Breast epithelium (tissue), 4 donors: ENCODE measurements at places on chromosomes 5 and 9.

DNA sequence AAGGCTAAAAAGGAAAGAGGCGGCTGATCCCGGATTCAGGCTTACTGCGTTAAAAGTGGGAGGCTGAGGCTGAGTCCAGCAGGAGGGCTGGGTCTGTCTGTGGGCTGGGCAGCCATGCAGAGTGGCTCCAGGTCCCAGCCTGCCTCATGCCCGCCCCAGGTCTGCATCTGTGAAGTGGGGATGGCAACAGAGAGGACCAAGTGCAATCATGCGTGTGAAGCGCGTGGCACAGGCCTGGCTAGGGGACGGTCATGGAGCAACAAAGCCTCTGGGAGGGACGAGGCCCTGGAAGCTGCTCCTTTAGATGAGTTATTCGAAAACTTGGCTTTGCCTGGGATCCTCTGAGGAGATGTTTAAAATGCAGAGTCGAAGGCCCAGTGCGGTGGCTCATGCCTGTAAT lies 30.4 kb upstream of the BARHL1 start:
- H3K36me3 ChIP-seq: no peaks in the 10 kb centered on the region
- no peaks in the 10 kb centered on the region for H3K27me3 ChIP-seq
- no peak overlapping the region for H3K4me3 ChIP-seq
- no peak overlapping the region for H3K27ac ChIP-seq

DNA sequence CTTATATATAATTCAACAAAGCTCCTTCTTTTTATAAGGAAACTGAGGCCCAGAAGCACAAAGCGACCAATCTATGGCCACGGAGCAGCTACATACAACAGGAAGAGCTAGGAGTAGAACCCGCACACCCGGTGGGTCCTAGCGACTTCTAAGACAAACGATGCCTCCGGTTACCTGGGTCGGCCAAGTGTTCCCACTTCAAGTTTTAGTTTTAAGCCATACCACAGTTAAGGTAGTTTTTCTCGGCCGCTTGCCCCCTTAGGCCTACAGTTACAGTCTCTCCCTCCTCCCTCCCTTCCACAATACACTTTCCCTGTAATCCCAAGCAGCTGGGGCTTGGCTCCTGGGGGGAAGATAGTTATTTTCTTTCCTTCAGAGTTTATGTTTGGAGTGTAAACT lies 533 bp downstream of the SREK1IP1 start:
- peak overlapping the region; percentile 72 for H3K4me3 ChIP-seq
- peak overlapping the region; percentile 89 for H3K27ac ChIP-seq
- H3K27me3 ChIP-seq: no peaks in the 10 kb centered on the region
- no peaks in the 10 kb centered on the region for H3K36me3 ChIP-seq
- no peak for DNase-seq

DNA sequence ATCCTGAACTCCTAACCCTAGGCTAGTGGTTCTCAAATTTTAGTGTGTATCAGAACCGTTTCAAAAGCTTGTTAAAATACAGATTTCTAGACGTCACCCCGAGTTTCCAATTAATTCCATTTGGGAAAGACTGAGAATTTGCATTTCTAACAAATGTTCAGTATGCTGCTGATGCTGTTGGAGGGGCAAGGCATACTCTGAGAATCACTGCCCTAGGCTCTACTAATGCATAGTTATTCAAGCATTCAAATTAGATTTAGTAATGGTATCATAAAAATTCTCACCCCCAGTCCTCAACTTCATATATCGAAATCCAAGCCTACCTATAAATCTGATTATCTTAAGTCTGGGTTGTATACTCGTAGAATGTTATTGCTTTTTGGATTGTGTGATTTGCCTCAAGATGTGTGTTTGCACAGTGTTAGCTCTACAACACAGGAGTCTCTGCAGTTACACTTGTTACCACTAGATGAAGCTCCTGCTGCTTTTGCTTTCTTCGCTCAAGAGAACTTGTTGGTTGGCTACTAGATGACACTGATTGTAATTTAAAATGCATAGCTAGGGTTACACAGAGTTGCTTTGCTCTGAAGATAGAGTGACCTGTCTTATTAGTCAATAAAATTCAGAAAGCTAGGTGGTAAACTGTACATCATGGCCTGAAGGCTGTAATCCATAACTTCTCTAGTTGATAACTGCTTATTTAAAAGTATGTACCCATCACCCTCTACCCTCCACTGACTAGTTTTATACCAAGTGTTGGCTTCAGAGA lies 7.5 kb upstream of the ERAP2 start:
- H3K27ac ChIP-seq: no peak overlapping the region

DNA sequence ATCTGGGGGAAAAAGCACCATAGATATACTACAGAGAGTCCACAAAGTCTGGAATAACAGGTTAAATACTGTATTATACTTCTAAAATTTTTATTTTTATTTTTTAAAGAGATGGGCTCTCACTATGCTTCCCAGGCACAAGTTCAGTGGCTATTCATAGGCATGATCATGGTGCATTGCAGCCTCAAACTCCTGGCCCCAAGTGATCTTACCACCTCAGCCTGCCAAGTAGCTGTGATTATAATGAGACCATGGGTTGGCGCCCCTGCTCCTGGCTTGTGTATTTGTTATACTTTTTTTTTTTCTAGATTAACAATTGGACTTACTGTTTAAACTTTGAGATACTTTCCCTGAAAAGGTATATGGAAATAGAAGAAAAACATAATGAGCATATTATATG lies 25.9 kb downstream of the ERBIN start:
- H3K27me3 ChIP-seq: no peaks in the 10 kb centered on the region
- H3K36me3 ChIP-seq: no peaks in the 10 kb centered on the region
- H3K4me1 ChIP-seq: no peaks in the 10 kb centered on the region
- DNase-seq: no peak

DNA sequence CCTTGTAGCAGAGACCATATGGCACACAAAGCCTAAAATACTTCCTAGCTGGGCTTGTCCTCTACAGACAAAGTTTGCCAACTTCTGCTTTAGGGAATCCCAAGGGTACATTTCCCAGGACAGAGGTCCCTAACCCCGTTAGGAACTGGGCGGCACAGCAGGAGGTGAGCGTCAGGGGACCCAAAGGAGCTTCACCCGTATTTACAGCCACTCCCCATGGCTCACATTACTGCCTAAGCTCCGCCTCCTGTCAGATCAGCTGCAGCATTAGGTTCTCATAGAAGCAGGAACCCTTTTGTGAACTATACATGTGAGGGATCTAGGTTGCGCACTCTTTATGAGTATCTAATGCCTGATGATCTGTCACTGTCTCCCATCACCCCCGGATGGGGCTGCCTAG lies 88.5 kb upstream of the TRPM3 start:
- H3K27me3 ChIP-seq: no peaks in the 10 kb centered on the region
- H3K4me1 ChIP-seq: no peaks in the 10 kb centered on the region
- no peaks in the 10 kb centered on the region for H3K36me3 ChIP-seq
- H3K27ac ChIP-seq: no peak overlapping the region
- H3K4me3 ChIP-seq: no peak overlapping the region

GRCh38 chr9:34475097-34475496 lies 16.5 kb downstream of the DNAI1 start:
- H3K4me3 ChIP-seq: no peak overlapping the region
- no peaks in the 10 kb centered on the region for H3K27me3 ChIP-seq
- no peak overlapping the region for H3K27ac ChIP-seq
- H3K36me3 ChIP-seq: no peaks in the 10 kb centered on the region
- DNase-seq: no peak
- H3K4me1 ChIP-seq: no peaks in the 10 kb centered on the region

- H3K27ac ChIP-seq: no peak overlapping the region
- H3K27me3 ChIP-seq: no peaks in the 10 kb centered on the region
- no peaks in the 10 kb centered on the region for H3K36me3 ChIP-seq
Observed at GRCh38 chr9:69279084-69279731, 45.8 kb upstream of the ENTREP1 start.

DNA sequence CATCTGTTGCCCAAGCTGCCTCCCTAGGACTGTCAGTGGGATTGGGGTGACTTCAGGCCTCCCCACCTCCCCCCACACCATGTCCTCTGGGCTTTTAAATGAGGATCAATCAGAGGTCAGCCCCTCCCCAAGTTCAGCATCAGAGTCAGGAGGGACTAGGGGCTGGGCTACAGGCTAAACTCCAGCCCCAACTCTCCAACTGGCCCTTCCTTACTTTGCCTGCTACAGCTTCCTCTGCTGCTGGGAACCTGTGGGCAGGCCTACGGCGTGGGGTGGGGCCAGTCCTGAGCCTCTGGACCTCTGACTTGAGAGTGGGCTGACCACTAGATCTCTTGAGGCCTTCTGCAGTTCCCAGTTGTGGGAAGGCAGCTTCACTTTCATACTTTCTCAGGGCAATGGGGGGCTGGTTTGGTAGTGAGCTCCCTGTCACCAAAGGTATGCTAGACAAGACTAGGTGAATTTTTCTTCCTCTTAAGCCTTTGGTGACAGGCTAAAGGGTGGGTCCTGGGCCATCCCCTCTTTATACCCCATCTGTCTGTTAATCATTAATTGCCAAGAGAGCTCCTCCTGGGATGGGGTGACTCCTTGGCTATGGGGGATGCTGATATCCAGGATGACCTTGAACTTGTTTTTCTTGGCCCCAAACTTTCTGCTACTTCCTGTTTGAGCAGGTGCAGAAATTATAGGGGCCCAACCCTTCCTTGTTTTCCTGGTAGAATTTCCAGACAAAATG lies 10.8 kb upstream of the DAB2IP start:
- H3K36me3 ChIP-seq: no peaks in the 10 kb centered on the region
- H3K27ac ChIP-seq: peak overlapping the region; percentile 71

DNA sequence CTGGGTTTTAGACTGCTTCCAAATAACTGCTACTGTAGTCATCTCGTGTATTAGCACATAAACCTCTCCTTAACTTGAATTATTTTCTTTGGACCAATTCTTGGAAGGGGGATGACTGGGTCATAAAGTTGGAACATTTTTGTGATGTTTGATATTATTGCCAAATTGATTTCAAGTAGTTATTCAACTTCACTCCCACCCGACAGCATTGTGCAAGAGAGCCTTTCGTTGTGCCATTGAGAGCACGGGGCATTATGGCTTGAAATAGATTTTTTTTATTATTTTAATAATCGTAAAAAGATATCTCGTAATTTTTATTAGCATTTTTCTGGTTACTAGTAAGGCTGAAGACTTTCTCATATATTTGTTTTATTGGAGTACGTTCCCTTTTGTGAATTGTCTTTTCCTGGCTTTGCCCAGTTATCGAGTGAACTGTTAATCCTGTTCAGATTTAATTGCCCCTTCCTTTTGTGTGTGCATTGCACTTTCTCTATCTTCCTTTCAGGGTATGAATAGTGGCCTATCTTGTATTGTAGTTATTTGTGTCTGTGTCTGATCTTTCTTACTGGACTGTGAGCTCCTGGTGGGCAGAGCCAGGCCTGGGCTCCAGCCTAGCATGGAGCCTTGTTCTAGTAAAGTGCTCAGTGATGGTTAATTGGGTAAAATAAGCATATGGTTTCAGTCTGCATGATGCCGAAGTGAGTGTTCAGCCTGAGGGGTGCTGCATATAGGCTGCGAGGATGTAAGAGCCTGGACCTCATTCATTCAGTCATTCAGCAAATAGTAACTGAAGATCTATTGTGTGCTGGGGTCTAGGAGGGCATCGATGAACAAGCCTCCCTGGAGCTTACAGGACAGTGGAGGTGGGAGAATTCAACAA lies 93.5 kb upstream of the SHB start:
- H3K36me3 ChIP-seq: no peaks in the 10 kb centered on the region
- H3K4me3 ChIP-seq: no peak overlapping the region
- no peak overlapping the region for H3K27ac ChIP-seq
- no peaks in the 10 kb centered on the region for H3K4me1 ChIP-seq

DNA sequence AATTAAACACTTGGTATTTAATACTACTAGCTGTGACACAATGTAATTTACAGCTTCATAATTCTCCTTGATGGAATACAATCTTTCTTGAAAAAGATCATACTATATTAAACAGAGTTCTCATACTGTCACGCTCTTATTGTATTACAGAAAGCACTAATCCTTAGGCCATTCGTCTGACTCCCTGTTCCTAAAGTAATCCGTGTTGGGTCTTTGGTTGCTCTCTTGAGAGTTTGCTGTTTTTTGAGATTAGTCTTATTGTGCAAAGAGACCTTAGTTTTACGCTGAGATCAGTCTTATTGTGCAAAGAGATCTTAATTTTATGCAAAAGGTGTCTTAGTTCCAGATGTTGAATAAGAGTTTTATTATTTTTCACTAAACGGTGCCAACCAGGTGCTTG lies 190.6 kb downstream of the ISL1 start:
- no peak overlapping the region for H3K27ac ChIP-seq
- no peaks in the 10 kb centered on the region for H3K36me3 ChIP-seq
- H3K27me3 ChIP-seq: no peaks in the 10 kb centered on the region
- no peaks in the 10 kb centered on the region for H3K4me1 ChIP-seq

GRCh38 chr5:135053989-135054388 lies 20.0 kb upstream of the PITX1 start:
- no peak overlapping the region for H3K4me3 ChIP-seq
- peaks cover 39% of the 10 kb centered on the region for H3K27me3 ChIP-seq
- DNase-seq: no peak
- no peaks in the 10 kb centered on the region for H3K36me3 ChIP-seq
- no peak overlapping the region for H3K27ac ChIP-seq
- H3K4me1 ChIP-seq: no peaks in the 10 kb centered on the region

- H3K4me3 ChIP-seq: no peak overlapping the region
- DNase-seq: no peak
- no peaks in the 10 kb centered on the region for H3K4me1 ChIP-seq
- no peaks in the 10 kb centered on the region for H3K27me3 ChIP-seq
- no peak overlapping the region for H3K27ac ChIP-seq
- no peaks in the 10 kb centered on the region for H3K36me3 ChIP-seq
Observed at GRCh38 chr5:135729321-135729786, 105.1 kb upstream of the SLC25A48 start.

GRCh38 chr9:77616191-77616590 lies 31.9 kb downstream of the GNA14 start:
- H3K27me3 ChIP-seq: no peaks in the 10 kb centered on the region
- DNase-seq: no peak
- no peaks in the 10 kb centered on the region for H3K36me3 ChIP-seq
- no peak overlapping the region for H3K4me3 ChIP-seq
- no peaks in the 10 kb centered on the region for H3K4me1 ChIP-seq
- H3K27ac ChIP-seq: no peak overlapping the region

- DNase-seq: no peak
- H3K27ac ChIP-seq: no peak overlapping the region
- no peaks in the 10 kb centered on the region for H3K27me3 ChIP-seq
- no peaks in the 10 kb centered on the region for H3K36me3 ChIP-seq
Observed at GRCh38 chr5:10306114-10306513, 1.6 kb downstream of the CMBL start.

DNA sequence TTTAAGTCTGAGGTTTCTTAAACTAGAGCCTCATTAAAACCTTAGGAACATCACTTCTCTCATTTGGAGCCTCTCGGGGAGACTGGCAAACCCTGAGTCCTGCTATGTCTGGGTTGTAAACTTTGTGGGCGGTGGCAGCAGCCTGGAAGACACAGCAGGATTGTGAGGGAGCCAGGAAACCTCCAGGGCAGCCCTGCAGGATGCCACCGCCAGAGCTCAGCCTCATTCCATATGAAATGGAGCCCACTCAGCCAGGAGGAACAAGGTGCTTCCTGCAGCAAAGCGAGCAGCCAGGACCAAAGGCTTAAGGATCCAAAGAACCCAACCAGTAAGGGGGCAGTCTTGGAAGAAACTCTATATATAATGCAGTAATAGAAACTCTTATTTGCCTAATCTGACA lies 37.9 kb upstream of the IDNK start:
- H3K27ac ChIP-seq: no peak overlapping the region
- no peaks in the 10 kb centered on the region for H3K27me3 ChIP-seq
- no peak overlapping the region for H3K4me3 ChIP-seq
- H3K4me1 ChIP-seq: no peaks in the 10 kb centered on the region
- no peaks in the 10 kb centered on the region for H3K36me3 ChIP-seq
